Articular chondrocyte of knee joint (primary cell): ENCODE measurements at places on chromosomes 12 and 14. TPM values are rescaled to one million over a fixed set of nuclear protein-coding genes. Genes with fewer than 3 reads are reported as not detected.

CDH24 gene
- total RNA-seq = 4.1 and 4.6 TPM in 2 replicates

CACNA2D4 gene
- total RNA-seq = 0.78 and 1.2 TPM in 2 replicates

C12orf42 gene
- not detected in 2 replicates for total RNA-seq

KLRC3 gene
- 0.22 TPM in 1 of 2 replicates, not detected in the other for total RNA-seq

PAX9 gene
- total RNA-seq = under 0.01 and 0.22 TPM in 2 replicates

GNG2 gene
- 19.2 and 33.5 TPM in 2 replicates for total RNA-seq

DDX11 gene
- 8.2 and 16.0 TPM in 2 replicates for total RNA-seq

ALX1 gene
- not detected in 2 replicates for total RNA-seq

PTGER2 gene
- total RNA-seq = 17.9 and 33.3 TPM in 2 replicates

FZD10 gene
- total RNA-seq = 0.26 and 0.65 TPM in 2 replicates

DPPA3 gene
- total RNA-seq = not detected in 2 replicates

WIF1 gene
- total RNA-seq = not detected in 2 replicates

SALL2 gene
- 3.0 and 4.4 TPM in 2 replicates for total RNA-seq

CCDC88C gene
- total RNA-seq = under 0.01 and 0.43 TPM in 2 replicates

SLC17A8 gene
- total RNA-seq = not detected in 2 replicates

ISCA2 gene
- 12.0 and 14.6 TPM in 2 replicates for total RNA-seq

SLCO1B1 gene
- not detected in 2 replicates for total RNA-seq

KRT72 gene
- total RNA-seq = not detected in 2 replicates

GPRC5D gene
- total RNA-seq = not detected in 2 replicates

KRT6B gene
- not detected in 2 replicates for total RNA-seq

CLEC4D gene
- not detected in 2 replicates for total RNA-seq

MYL6B gene
- 59.9 and 62.3 TPM in 2 replicates for total RNA-seq

SERPINA3 gene
- 24.2 and 76.8 TPM in 2 replicates for total RNA-seq

CCDC63 gene
- not detected in 2 replicates for total RNA-seq

C12orf54 gene
- 0.22 TPM in 1 of 2 replicates, not detected in the other for total RNA-seq

TAS2R46 gene
- 6.0 and 7.1 TPM in 2 replicates for total RNA-seq

LRP1 gene
- 495 and 578 TPM in 2 replicates for total RNA-seq

RBMS2 gene
- total RNA-seq = 40.6 and 47.0 TPM in 2 replicates

TAS2R20 gene
- 6.7 and 7.2 TPM in 2 replicates for total RNA-seq

CLEC14A gene
- total RNA-seq = 0.13 and 0.54 TPM in 2 replicates

LRP1-AS gene
- total RNA-seq = not detected in 2 replicates

KLHL33 gene
- 0.13 and 0.22 TPM in 2 replicates for total RNA-seq

ANG gene
- 16.1 and 16.8 TPM in 2 replicates for total RNA-seq

FSCB gene
- not detected in 2 replicates for total RNA-seq

MRPS35 gene
- total RNA-seq = 68.3 and 73.2 TPM in 2 replicates

OTOGL gene
- total RNA-seq = 0.11 and 0.26 TPM in 2 replicates

PLEKHD1 gene
- under 0.01 TPM in 2 replicates for total RNA-seq

GLT1D1 gene
- total RNA-seq = 0.11 TPM in 1 of 2 replicates, not detected in the other

CCNT1 gene
- 32.0 and 41.2 TPM in 2 replicates for total RNA-seq

PTCSC3 gene
- total RNA-seq = not detected in 2 replicates

KERA gene
- 0.11 TPM in 1 of 2 replicates, not detected in the other for total RNA-seq

RPL10L gene
- total RNA-seq = not detected in 2 replicates

AICDA gene
- total RNA-seq = not detected in 2 replicates

ANO2 gene
- total RNA-seq = 0.26 and 0.32 TPM in 2 replicates

WNT1 gene
- not detected in 2 replicates for total RNA-seq

BMP4 gene
- 45.2 and 73.5 TPM in 2 replicates for total RNA-seq

A2M gene
- 3.9 and 6.5 TPM in 2 replicates for total RNA-seq

OVCH1 gene
- 0.65 and 1.0 TPM in 2 replicates for total RNA-seq

SSTR1 gene
- total RNA-seq = not detected in 2 replicates

SCN8A gene
- 41.7 and 42.1 TPM in 2 replicates for total RNA-seq

TSPAN19 gene
- total RNA-seq = not detected in 2 replicates

INF2 gene
- 60.8 and 64.6 TPM in 2 replicates for total RNA-seq

MYO1A gene
- 0.32 TPM in 1 of 2 replicates, not detected in the other for total RNA-seq

OR4E2 gene
- not detected in 2 replicates for total RNA-seq

ACSS3 gene
- 12.6 and 14.2 TPM in 2 replicates for total RNA-seq

EPS8 gene
- total RNA-seq = 193 and 212 TPM in 2 replicates

IL26 gene
- 4.5 and 14.2 TPM in 2 replicates for total RNA-seq

EXOC3L4 gene
- total RNA-seq = 0.26 TPM in 1 of 2 replicates, not detected in the other

PYM1 gene
- total RNA-seq = 27.6 and 33.6 TPM in 2 replicates
